Suprapubic skin (tissue), 4 donors: ENCODE measurements at places on chromosomes 7 and 10.
A peak's percentile ranks its signal among the peaks of the same experiment; 100 is the strongest.

- DNase-seq: no peak
- H3K4me3 ChIP-seq: no peak overlapping the region
- no peaks in the 10 kb centered on the region for H3K27me3 ChIP-seq
- no peak overlapping the region for H3K27ac ChIP-seq
- peaks cover 21% of the 10 kb centered on the region for H3K4me1 ChIP-seq
Observed at GRCh38 chr7:24905996-24906770, 73.8 kb downstream of the OSBPL3 start.

DNA sequence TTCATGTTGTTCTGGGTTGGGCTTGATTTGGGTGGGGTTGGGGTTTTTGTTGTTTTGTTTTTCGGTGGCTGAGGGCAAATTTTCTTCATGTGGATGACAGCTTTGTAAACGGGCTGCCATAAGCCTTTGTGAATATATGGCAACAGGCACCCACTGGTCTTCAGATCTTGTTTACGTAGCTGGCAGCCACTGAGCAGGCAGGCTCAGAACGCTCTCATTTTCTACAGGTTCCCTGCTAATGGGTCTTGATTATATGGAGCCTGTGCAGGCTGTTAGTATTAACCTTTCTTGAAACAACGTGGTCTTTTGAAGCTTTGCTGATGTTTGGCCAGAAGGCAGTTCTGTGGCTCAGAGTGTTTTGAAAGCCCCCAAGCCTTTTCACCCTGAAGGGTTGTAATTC is 199.7 kb downstream of the TNS3 start:
- no peaks in the 10 kb centered on the region for H3K27me3 ChIP-seq
- H3K27ac ChIP-seq: no peak overlapping the region
- DNase-seq: no peak
- H3K36me3 ChIP-seq: no peaks in the 10 kb centered on the region
- H3K4me3 ChIP-seq: no peak overlapping the region
- peaks cover 14% of the 10 kb centered on the region for H3K4me1 ChIP-seq

DNA sequence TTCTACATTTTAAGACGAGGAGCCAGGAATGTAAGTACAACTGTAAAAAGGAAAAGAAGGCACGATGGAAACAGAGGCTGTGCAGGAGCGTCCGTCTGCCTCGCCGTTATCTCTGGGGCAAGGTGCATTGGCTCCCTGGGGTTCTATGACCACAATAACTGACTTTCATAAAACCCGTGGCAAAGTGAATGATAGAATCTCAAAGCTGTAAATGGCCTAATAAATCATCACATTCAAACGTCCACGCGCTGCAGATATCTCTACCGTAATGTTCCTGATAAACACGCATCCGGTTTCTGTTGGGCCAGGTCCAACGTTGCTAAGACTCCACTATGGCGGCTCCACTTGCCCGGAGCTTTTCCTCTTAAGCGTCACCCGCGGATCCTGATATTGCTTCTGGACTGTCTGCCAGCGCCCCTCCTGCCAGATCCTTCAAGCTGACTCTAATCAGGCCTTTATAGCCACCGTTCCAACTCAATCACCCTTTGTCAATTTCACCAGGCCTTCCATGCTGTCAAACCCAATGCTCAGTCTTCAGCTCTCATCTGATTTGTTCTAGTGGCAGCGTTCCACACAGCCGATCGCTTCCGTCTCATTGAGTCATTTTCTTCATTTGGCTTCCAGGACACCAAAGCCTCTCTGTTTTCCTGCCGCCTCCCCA is 265.6 kb upstream of the FOXK1 start:
- H3K27me3 ChIP-seq: no peaks in the 10 kb centered on the region
- H3K4me3 ChIP-seq: peak overlapping the region; percentile 17
- H3K36me3 ChIP-seq: no peaks in the 10 kb centered on the region
- H3K27ac ChIP-seq: no peak overlapping the region
- H3K4me1 ChIP-seq: peaks cover 8% of the 10 kb centered on the region

DNA sequence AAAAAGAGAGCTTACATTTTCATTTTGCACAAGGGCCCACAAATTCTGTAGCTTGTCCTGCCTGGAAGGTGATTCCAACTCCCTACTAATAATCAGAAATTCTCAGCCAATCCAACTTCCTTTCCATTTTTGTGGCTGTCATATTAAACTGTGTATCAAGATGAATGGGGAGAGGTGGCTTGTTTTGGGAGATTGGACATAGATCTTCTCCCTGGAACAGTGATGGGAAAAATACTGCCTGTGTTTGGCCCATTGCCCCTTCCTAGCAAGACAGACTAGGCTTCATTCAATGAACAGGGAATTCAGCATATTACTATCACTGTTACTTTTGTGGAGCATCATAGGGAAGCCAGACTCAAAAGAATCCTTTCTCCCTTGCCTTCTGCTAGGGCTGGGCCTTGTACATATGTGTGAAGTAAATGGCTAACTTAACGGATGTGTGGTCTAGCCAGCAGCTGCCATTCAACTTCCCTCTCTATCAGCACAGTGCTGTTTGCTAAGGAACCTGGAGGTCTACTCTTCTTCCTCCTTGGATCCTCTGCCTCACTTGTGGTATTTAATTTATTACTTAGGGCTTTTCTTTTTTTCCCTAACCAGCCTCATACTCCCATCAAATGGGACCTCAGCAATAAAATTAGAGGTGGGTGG is 326.0 kb downstream of the BICC1 start:
- no peaks in the 10 kb centered on the region for H3K27me3 ChIP-seq
- peaks cover 4% of the 10 kb centered on the region for H3K4me1 ChIP-seq
- H3K4me3 ChIP-seq: no peak overlapping the region
- no peak overlapping the region for H3K27ac ChIP-seq
- no peaks in the 10 kb centered on the region for H3K36me3 ChIP-seq

DNA sequence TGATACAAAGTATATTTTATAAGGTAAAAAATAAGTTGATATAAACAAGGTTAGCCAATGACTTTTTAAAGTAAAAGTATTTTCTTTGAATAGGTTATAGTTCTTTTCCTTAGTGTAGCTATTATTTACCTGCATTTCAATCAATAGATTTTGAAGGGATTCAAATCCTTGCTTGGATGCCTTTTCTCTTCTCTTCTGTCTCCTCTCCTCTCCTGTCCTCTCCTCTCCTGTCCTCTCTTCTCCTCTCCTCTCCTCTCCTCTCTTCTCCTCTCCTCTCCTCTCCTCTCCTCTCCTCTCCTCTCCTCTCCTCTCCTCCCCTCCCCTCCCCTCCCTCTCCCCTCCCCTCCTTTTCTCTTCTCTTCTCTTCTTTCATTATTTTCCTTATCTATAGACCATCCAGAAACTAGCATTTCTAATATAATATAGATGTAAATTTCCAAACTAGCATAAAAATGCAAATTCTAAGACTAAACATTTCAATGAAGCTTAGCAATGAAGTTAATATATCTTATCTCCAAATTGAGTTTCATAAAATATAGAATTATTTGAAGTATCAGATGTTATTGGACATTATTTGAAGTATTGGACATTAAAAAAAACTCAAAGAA is 60.5 kb upstream of the PRKCQ start:
- peaks cover 18% of the 10 kb centered on the region for H3K27me3 ChIP-seq
- no peak overlapping the region for H3K4me3 ChIP-seq
- H3K4me1 ChIP-seq: no peaks in the 10 kb centered on the region
- no peaks in the 10 kb centered on the region for H3K36me3 ChIP-seq
- no peak overlapping the region for H3K27ac ChIP-seq
- no peak for DNase-seq

GRCh38 chr7:25031432-25031831 is 51.5 kb upstream of the OSBPL3 start:
- no peaks in the 10 kb centered on the region for H3K36me3 ChIP-seq
- no peaks in the 10 kb centered on the region for H3K4me1 ChIP-seq
- H3K27ac ChIP-seq: no peak overlapping the region
- H3K4me3 ChIP-seq: no peak overlapping the region
